ENCODE measurements at places on chromosomes 1 and 21.
A peak's percentile ranks its signal among the peaks of the same experiment; 100 is the strongest.

DNA sequence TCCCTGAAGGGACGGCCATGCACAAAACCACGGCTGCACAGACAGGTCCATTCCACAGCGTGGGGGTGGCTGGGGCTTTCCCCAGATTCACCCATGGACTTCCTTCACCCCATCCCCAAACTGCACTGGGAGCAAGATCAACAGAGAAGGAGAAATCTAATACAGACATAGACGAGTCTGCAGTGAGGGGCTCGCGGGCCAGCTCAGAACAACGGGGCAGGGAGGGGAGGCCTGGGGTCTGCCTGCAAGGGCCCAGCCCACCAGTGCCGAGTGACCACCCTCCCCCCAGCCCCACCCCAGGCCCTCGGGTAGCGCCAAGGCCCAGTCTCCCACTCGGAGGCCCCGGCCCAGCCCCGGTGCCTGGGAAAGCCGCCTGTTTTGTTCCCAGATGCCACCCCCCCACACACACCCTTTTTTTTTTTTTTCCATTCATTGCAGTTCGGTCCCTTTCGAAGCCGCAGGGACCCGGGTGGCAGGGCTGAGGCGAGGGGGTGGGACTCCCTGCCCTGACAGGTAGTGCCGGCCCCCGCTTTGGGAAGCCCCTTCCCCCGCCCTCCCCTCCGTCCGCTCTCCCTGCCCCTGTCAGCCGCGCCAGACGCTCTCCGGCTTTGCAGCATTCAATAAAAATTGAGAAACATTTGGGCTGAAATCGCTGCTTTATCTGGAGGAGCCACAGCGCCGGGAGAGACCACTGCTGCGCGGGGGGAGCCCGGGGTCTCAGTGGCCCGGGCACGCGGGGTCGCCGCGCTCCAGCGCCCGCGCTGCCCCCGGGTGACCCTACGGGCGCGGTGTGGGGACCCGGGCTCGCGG lies 543 bp upstream of the EPHB2 start:
- DNase-seq = peak; percentile 73

DNA sequence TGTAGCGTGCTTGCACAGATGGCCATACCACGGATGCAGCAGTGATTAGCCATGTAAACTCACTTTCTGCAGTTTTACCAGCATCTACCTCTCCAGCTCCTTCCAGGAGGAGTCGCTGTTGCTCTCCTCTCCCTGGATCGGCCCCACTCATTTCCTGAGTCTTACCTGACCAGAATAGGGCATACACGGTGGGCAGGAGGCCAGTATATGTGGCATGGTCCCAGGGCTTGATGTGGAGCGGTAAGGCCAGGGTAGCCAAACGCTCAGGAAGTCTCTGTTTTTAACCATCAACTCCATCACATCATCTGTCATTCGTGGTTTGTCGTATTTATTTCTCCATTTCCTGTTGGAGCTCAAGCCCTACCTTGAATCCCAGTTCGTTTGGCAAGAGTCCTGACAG lies 163.4 kb upstream of the USP24 start:
- peak; percentile 70 for DNase-seq

DNA sequence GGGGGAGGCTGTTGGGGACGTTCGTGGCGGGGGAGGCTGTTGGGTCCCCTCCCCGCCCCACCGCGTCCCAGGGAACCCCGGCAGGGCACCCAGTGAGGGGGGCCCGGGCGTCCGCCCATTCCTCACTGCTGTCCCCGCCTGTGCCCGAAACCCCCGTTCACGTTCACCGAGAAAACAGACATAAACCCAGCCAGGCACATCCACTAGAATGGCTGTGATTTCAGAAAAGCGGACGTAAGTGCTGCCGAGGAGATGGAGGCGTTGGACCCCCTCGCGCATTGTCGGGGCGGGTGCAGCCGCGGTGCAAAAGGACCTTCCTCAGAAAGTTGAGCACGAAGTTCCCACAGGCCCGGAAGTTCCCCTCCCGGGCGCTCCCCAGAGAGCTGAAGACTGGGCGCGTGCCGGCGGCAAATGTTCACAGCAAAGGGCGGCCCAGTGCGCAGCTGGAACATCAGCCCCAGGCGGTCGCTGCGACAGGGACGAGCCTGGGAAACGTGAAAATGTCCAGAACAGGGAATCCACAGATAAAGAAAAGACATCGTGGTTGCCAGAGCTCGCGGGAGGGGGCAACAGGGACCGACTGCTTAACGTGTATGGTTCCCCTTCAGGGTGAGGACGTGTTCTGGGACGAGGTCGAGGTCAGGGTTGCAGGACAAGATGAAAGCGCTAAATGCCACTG lies 18.5 kb upstream of the SAMD11 start:
- no peak for DNase-seq

GRCh38 chr1:230355128-230355527 lies 71.0 kb downstream of the PGBD5 start:
- no peak for DNase-seq

DNA sequence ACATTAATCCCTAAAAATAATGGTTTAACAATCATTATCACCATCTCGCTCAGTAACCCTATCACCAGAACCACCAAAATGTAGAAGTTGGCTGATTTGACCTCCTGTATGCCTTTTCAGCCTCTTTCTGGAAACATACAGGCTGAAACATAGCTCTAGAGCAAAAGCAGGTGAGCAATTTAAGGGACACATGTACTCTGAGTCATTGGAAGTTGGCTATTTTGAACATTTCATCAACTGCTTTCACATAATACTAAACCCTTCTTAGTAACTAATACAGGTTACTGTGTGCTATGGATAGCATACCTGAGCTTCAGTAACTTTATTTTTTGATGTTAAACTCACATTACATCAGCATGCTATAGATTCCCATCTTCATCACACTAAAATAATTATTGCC lies 19.8 kb upstream of the DDAH1 start:
- no peak for DNase-seq

DNA sequence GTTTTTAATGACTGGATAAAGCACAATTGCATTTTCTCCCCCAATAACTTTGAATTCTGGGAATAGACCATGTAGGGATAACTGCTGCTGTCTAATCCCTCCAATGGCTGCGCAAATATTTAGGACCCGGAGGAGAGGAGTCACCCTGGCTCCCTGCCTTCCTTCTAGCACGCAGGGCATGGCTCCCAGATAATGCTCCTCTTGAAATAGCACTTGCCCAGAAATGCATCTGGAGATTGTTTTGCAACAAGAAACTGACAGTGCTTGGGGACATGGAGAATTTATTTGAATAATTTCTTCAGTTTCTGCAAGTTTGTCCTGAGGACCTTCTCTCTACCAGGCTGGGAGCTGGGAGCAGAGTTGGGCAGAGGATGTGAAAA lies 83.5 kb downstream of the MAN1C1 start:
- no peak for DNase-seq

GRCh38 chr1:232557502-232558191 lies 72.3 kb downstream of the SIPA1L2 start:
- DNase-seq = no peak
